ENCODE measurements at places on chromosomes 1 and 21.
A peak's percentile ranks its signal among the peaks of the same experiment; 100 is the strongest.

GRCh38 chr1:114702737-114703136, 7.4 kb upstream of the AMPD1 start:
- no peak for DNase-seq

GRCh38 chr21:25428537-25428936, 178.7 kb downstream of the MRPL39 start:
- DNase-seq, result no peak

- peak; percentile 92 for DNase-seq
Measured at GRCh38 chr1:2271841-2272655, 43.9 kb downstream of the SKI start.

DNA sequence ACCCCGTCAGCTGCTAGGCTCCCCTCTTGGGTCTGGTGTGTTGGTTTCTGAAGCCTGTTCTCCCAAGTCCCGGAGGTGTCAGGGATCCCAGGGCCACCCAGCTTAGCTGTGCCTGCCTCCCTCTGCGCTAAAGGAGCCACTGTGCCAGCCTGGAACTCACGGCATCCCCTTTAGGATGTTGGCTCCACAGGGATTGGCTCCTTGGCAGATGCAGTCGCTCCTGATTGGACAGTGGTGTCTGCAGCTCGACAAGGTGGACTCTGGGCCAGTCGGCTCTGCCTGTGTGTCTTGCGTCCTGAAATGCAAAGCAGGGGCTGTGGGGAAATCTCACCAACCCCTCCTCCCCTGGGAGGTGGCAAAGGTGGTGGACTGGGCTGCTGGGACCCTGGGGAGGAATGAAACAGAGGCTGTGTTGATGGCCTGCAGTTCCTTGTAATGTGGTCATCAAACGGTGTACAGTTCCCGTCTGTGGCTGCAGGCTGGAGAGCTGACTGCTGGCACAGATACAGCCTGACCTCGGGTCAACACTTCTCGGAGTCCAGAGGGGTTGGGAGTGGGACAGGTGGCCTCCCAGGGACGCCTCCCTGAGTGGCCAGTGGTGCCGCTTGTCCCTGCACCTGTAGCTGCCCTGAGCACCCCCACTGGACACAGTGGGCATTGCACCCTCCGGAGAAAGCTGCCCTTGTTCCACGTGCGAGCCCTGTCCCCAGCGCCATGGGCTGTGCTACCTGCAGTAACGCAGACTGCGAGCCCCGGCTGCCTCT, 11.5 kb upstream of the KCNAB2 start:
- peak; percentile 93 for DNase-seq

DNA sequence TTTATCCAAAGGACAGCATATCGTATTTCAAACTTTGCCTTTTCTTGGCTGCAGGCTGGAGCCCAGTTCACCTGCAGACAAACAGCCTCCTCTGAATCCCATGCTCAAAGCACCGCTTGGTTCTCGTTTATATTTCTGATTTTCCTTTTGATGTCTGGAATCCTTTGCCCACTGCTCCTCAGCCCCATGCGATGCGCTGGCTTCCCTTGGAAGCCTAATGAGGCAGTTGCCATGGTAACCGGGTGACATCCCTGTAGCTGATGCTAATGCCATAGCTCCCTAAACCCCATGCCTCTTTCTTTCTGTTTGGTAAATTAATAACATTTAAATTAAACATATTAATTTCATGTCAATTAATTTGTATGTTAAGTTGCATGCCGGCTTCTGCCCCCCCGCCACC, 327.1 kb downstream of the PRDM2 start:
- DNase-seq, result peak; percentile 62

- no peak for DNase-seq
Measured at GRCh38 chr1:182965861-182966260, 12.9 kb upstream of the SHCBP1L start.

DNA sequence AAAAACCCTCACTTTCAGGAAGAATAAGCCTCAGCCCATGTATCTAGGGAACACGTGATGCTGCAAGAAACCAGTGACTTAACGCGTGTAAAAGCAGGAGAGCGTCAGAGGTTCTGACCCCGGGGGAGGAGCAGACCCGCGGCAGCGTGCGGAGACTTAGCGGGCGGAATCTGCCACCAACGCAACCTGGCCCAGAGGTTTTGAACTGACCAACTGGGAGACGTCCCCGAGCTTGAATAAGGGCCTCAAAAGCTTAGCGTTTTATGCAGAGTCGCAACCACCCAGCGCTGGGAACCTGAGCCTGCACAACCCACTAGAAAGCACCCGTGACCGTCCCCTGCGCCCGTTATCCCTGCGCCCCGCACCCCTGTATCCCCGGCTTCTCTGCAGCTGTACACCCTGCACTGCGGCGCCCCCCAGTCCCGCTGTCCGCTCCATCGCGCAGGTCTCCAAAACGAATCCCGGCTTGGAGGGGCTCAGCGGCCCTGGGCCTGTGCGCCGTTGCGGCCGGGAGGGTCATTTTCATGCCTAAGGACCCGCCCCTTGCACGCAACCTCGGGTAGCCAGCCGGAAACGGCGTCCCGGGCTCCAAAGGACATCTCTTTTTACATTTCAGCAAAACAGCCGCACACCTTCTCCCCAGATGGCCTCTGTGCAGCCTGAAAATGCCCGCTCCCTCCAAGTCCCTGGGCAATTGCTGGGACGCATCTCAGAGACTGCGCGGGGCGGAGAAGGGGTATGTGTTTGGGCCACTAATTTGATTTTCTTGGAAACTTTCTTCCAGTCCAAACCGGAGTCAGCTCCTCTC, 29.4 kb upstream of the TRIM17 start:
- peak; percentile 98 for DNase-seq

DNA sequence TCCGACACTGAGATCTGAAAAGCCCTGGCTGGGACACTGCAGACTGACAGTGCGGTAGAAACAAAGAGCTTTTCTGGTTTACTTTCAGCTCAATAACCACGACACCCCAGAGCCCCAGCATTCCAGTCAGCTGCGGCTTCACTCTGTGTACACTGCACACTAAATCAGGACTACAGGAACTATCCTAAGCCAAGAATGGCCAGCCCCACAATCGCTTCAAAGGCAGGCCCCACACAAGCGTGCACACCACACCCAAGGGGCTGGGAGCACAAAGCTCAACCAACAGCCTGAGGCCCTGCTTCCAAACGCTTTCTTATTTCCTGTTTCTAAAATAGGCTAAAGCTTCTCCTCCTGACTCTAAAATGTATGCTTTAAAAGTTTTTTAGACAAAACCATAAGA, 28.4 kb downstream of the URB1 start:
- no peak for DNase-seq

- peak; percentile 80 for DNase-seq
Measured at GRCh38 chr1:8816264-8816663, 1.2 kb downstream of the RERE start.

DNA sequence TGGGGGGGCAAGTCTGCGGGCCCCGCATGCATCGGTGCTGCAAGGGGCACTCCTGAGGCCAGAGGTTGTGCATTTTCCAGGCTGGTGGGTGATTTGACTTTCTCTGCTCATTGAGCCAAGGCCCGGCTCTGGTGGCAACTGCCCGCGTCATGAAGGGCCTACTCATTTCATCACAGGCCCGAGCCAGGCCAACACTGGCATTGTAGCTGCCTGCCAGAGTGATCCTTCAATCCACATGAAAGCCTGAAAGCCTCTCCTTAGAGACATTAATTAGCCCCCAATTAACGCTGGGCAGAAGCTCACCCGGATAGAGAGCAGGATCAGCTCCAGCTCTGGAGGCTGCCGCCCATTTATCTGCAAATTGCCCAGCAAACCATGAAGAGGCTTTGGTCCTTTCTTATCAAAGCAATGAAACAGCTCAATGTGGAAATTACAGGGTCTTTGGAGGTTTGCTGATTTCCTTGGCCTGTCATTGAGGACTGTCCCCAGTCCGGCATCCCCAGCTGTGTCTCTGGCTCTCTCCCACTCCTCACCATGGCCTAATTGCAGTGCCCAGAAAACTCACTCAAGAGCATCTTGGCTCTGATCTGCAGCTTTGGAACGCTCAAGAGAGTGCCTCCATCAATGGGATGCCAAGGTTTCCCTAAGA, 50.4 kb upstream of the STUM start:
- DNase-seq, result no peak

GRCh38 chr1:12600880-12601633, 17.0 kb downstream of the DHRS3 start:
- DNase-seq, result no peak

DNA sequence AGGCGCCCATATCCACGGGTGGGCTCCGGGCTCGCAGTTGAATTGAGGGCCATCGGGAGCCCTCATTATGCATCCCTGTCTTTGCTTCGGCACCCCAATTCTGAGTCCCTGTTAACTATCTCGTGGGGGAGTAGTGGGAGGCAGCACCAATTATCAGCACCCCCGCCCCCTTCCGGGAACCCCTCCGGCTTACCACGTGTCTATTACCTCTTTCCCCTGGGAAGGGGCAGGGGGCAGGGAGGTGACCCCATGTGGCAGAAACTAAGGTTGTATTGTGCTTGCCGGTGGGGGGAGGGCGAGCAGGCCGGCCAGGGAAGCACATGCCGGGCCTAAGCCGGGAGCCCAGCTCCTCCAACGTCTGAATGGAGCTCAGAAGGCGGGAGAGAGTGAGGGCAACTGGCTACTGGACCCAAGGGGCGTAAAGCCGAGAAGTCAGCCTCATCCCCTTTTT, 1.0 kb downstream of the LIN28A start:
- peak; percentile 44 for DNase-seq

DNA sequence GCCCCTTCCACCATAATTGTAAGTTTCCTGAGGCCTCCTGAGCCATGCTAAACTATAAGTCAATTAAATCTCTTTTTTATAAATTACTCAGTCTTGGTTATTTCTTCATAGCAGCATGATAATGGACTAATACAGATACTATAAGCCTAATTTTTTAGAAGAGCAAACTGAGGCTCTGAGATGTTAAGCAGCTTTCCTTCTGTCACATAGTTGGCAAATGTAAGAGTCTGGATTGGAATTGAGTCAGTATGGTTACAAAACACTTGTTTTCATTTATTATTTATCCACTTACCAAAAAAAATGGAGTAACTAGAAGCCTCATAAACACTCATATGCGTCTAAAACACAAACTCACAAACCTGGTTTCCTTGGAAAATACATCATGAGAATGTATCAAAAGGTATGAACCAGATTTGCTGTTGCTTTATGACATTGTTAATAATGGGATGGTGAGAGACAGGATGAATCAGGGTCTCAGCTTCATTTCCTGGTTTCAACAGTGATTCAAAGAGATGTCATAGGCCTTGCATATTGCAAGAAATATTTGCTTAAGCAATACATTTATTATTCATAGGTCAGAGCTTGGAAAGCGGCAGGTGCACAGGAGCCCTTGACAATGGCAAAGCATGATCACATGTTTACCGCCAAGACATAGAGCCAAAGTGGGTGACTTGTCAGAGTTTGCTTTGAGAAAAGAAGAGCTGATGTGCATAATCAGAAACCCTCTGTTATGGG, 221.5 kb downstream of the GRIK1 start:
- DNase-seq, result no peak

- DNase-seq, result peak; percentile 53
Measured at GRCh38 chr1:64823691-64824476, 79.0 kb downstream of the RAVER2 start.

- no peak for DNase-seq
Measured at GRCh38 chr1:68623700-68624099, 126.8 kb upstream of the DEPDC1 start.

DNA sequence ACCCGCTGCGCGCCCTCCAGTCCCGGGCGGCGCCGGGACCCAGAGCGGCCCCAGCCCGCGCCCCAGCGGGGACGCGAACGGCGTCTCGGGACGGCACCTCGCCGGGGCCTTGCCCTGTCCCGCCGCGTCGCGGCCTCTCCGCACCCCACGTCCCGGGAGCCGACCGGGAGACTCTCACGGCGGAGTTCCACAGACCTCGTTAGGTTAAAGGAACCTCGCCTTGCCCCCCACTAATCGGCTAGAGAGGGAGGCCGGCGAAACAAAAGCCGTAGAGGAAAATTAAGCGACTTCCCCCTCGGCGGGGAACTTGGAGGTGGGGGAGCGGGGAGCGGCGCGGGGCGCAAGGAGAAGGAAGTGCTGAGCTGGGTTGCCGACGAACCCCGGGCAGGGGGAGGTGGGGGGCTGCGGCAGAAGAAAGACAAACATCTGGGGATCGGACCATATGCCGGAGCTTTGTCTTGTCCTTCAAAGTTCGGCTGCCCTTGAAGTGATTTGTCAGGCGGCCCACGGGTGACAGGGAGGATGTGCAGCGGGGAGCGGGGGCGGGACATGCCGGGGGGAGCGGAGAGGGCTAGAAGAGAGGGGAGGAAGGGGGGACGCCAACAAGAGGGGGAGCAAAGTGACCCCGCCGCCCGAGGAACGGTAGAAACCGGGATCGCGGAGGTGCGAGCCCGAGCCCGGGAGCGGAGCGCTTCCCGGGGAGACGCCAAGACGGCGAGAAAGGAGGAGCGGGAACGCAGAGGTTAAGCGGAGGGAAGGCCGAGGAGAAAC, 120.0 kb upstream of the RRP15 start:
- DNase-seq, result peak; percentile 65

- DNase-seq, result no peak
Measured at GRCh38 chr1:8104278-8105236, 78.4 kb upstream of the ERRFI1 start.

- DNase-seq, result peak; percentile 93
Measured at GRCh38 chr1:23196627-23197328, 20.5 kb downstream of the HTR1D start.

DNA sequence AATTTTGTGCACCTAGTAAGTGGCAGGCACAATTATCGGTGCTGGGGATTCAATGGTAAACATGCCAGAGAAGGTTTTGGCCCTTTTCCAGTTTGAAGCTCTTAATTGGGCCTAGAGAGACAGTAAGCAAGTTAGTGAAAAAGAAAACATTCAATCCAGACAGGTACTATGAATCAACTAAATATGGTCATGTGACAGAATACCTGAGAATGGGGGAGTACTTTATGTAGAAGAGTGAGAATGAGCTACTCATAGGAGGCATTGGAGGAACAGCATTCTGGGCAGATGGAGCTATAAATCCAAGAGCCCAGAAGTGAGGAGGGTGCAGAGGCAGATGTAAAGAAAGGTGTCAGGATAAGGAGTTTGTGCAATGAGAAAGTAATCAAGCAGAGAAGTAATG, 1017.9 kb downstream of the ADGRL2 start:
- no peak for DNase-seq

DNA sequence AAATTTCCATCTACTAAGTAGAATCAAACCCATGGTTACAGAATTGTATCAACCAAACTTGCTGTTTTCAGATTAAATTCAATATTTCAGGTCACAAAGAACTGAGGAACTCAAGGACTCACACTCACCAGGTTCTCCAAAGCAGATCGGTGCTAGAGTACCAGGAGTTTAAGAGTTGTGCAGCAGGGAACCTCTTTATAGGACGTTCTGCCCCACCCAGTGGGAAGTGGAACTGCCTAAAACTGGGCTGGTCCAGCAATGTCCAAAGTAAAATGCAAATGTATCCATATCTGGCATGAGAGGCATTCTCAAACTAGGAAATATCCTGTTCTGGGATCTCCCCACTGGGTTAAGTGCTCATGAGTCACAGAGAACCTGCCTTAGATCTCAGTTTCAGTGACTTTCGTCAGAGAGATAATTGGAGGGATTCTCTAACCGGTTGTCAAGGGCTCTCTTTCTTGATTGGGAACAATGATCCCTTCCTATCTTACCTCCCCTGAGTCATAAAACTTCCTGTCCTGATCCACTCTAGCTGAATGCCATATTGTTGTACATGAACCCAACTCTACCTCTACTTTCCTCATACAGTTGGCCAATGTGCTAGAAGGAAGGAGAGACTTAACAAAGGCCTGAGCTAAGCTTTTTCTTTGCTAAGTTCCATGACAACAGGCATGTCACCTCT, at the start of gene SPRR2D:
Gene SPRR2D (minus strand): TSS at position 171 of the 682 bp plus-strand sequence. CDS start 774 bp downstream, outside the sequence.
- peak; percentile 4 for DNase-seq

GRCh38 chr1:173666646-173667045, 3.0 kb downstream of the ANKRD45 start:
- no peak for DNase-seq

Measured in osteoblast (primary cell).